Activated CD8-positive, alpha-beta memory T cell treated with anti-CD3 and anti-CD28 coated beads for 1 hour (primary cell): ENCODE measurements at places on chromosomes 2 and 18.

GRCh38 chr2:191582355-191582754 lies 95.6 kb upstream of the NABP1 start:
- no peak for DNase-seq

- DNase-seq: no peak
These were observed 3.9 kb upstream of the SH3RF3 start for GRCh38 chr2:109124982-109125592.

- DNase-seq: no peak
These were observed 10.7 kb downstream of the ACP1 start for GRCh38 chr2:275466-275865.

DNA sequence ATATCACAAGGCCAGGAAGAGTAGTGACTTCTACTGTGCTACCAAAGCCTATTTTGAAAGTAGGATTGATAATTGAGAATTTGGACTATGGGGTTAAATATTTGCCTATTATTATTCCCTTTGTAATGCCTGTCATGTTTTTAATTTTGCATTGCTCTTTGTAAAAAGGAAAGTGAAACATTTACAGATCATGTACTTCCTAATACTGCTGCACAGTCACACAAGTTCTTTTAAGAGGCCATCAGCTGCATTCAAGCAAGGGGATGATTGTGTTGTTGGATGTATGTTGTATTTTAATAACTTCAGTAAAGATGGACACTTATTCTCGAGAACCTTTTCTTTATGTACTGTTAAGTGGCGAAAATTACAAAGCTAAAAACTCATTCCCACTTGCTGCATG lies 70.1 kb downstream of the PLEKHA3 start:
- no peak for DNase-seq

DNA sequence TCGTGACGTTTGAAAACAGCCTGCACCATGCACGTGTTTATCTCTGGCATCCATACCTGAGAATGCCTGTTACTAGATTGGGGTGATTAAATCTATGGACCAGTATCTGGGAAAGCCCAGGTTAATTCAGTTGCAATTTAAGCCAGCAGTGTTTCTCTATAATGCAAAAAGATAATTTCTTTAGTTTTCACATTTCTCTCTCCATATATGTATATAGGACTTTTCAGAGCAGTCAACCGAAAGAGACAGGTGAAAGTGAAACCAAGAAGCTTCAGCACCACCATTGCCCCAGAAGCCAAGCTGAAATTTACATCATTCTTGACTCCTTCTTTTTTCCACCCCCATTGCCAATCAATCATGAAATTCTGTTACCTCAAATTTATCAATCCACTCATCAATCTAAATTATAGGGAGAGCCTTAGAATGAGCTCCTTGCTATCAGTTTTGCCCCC lies 2.7 kb upstream of the LRP2 start:
- no peak for DNase-seq

- no peak for DNase-seq
These were observed 22.8 kb downstream of the NPC1 start for GRCh38 chr18:23563377-23564043.

DNA sequence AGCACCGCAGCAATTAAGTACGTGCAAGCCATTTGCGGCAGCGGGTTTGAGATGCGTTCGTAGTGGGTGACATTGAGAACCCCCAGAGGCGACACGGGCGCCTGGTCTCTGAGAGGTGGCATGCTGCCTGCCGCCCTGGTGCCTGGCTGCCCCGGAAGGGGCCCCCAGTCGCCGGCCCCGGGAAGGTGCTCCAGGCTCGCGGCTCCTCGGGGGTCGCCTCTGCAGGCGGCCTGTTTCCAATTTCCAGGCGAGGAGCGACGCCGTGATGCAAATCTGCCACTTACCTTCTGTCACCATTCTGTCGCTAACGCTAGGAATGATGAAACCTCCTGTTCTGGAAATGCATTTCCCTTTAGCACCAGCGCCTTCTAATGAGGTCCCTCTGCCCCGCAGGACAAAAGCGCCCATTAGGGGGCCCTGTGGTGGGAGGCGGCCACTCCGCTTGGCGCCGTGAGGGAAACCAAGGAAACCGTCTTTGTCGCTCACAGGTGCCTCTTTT lies 13.0 kb downstream of the KIF5C start:
- no peak for DNase-seq

- DNase-seq: no peak
These were observed 18.5 kb downstream of the LPIN1 start for GRCh38 chr2:11764920-11765319.

GRCh38 chr18:49510393-49511115 lies 23.5 kb upstream of the C18orf32 start:
- peak; percentile 24 for DNase-seq

DNA sequence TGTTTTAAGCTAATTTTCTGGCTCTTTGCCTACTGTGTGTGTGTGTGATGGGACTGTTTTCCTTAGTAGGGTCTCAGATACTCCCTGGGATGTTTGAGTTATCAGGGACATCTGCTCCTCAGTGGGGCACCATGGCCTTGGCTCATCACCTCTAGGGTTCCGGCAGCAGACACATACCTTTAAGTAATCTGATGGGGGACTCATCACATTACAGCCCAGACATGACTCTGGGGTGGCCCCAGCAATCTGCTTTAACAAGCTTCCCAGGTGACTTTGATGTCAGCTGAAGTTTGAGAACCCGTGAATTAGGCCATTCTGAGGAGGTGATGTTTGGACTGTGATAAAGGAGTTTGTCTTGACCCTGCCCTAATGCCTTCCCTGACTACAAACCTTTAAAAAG lies 38.8 kb downstream of the DDX18 start:
- DNase-seq: no peak

- no peak for DNase-seq
These were observed 24.3 kb upstream of the ARHGAP25 start for GRCh38 chr2:68710336-68710735.

DNA sequence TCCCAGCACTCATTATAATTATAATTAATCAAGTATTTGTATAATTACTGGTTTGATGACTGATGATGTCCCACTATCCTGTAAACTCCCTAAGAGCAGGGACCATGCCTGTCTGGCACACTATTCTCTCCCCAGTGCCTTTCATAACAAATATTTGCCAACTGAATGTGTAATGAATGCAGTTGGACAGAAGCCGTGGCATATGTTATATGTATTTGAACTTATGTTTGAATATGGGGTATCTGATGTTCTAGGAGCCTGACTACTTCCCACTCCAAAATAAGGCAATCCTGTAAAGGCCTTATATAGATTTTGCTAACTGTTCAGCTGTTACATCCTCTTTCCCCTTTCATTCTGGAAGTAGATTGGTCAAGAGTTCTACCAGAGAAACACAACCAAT lies 19.7 kb downstream of the OSBPL6 start:
- DNase-seq: no peak

DNA sequence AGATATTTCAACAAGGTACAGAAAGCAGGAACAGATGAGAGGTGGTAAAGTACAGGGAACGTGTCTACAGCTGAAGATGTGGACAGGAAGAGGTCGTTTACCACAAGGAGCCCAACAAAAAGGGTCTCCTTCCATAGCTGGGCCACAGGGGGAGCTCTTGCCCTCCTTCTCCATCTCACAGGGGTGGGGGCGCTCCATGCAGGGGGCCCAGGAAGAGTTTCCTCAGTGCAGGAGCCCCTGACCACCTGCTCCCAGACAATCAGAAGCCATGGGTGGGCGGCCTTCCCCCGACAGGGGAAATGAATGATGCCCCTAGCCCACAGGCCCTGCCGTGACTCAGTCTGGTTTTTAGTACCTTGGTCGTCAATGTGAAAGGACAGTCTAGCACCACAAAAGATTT lies 163.6 kb upstream of the ZNF516 start:
- no peak for DNase-seq

DNA sequence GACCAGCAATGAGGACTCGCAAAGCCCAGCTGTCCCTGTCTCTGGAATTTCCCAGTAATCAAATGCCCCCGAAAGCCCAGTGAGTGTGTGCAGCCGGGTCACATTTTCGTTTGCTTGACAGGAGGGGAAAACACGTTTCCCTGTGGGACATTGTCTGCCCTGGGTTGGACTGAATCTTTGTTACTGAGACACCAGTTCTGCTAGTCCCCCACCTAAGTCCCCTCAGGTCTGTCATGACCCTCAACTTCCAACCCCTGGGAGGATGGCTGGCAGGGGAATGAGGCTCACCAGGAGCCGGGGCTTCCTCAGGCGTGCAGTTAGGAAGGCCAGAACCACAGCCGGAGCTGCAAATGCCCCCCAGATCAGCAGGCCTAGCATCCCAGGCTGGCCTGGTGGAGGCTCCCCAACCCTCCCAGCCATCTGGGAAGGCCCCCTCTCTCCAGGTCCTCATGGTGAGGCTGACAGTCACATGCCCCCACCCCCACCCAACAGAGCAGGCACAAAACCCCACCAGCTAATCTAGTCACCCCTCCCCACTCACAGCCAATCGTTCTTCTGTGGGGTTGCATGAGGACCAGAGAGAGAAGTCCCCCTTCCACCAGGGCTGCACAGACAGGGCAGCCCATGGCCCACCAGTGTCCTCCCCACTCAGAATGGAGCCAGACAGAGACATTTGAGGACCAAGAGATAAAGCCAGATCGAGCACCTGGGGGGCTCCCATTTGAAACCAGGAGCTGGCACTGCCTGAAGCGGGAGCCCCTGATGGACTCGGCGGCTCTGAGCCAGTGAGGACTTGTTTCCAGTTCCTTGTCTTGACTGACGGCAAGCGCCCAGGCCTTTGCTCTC lies 33.6 kb downstream of the CYP26B1 start:
- DNase-seq: no peak

GRCh38 chr2:239316562-239317465 lies 84.0 kb downstream of the HDAC4 start:
- DNase-seq: no peak

- DNase-seq: no peak
These were observed 100.3 kb downstream of the IRS1 start for GRCh38 chr2:226699321-226699720.

GRCh38 chr18:11392980-11393885 lies 216.2 kb upstream of the SLC35G4 start:
- DNase-seq: no peak

GRCh38 chr2:216160786-216161185 lies 51.6 kb downstream of the XRCC5 start:
- no peak for DNase-seq

DNA sequence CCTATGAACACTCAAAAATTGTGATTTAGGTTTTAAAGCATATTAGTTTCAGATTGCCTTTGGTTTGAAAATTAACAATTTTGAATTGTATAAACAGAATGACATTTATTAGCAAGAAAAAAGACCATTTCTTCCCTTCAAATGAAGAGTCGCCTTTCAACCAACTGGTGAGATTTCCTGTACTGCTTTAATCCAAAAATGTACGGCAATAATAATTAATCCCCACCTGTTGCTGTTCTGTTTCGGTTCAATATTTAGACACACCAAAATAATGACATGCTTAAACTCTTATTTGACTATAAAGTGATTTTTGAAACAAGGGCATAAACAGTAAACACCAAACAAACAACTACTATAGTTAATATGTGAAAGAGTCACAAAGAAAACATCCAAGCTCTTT lies 39.6 kb downstream of the CHN1 start:
- DNase-seq: no peak

DNA sequence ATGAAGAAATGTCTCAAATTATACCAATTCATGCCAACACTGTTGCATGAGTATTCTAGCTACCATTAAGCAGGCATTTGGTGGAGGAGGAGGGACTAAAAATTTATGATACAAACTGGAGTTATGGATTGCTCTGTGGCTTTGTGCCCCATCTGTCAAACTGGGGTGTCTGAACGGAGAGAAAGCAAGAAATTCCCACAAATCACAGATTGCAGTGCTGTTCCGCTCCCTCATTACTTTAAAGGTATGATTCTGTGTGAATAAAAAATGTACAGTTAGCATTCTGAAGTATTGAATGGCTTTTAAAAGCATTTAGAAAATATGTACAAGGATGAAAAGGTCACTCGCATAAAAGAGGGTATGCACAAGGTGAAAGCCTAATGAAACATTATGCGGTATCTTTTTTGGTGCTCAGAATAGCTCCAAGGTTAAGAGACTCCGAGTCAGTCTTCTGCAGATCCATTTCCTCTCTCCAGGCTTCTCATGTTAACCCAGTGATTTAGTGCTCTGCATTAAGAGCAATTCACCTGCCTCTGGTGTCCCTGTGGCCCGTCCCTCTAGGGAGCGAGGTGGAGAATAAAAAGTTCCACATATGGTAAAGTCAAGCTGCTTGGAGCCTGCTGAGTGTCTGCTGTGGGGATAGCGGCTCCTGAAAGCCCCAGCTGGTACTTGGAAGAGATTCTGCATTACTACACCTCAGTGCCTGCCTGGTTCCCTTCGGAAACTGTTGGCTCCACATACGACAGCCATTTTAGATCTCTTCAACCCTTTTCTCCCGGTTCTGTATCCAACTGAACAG lies 184.2 kb downstream of the ZNF521 start:
- no peak for DNase-seq

DNA sequence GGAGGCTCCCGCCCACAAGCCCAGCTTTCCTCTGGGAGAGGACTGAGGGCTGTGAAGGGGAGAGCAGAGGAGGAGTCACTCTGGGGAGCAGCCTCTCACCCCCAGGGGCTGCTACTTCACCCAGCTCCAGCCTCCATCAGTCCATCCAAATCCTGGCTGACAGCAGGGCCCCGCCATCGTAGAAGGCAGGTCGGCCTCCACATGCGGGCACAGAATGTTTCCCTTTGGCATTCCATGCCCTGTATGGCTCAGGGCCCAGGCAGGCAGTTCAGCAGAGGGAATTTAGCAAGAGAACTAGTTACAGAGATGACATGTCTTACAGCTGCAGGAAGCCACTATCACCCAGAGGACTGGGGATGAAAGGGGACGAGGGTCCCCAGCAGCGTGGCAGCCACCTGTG lies 6.4 kb upstream of the ODC1 start:
- no peak for DNase-seq

DNA sequence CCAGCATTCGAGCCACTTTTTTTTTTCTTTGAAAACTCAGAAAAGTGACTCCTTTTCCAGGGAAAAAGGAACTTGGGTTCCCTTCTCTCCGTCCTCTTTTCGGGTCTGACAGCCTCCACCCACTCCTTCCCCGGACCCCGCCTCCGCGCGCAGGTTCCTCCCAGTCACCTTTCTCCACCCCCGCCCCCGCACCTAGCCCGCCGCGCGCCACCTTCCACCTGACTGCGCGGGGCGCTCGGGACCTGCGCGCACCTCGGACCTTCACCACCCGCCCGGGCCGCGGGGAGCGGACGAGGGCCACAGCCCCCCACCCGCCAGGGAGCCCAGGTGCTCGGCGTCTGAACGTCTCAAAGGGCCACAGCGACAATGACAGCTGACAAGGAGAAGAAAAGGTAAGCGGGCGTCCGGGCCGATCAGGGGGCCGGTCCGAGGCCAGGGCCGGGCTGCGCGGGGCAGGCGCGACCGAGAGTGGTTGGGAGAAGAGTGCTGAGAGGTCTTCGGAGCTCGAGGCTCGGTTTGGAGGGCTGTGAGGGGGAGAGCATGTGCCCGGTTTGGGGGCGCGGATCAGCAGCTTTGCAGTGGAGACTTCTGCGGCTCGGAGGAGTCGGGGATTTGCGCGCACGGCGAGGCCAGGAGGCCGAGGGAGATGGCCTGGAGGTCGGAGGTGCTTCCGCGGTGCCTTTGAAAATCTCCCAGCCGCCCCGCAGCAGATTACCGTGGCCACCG lies 502 bp downstream of the EPAS1 start:
- peak; percentile 55 for DNase-seq
